Omental fat pad (tissue), 4 donors: ENCODE measurements at places on chromosomes 7 and 10.

GRCh38 chr7:94297397-94297838 is 97.3 kb upstream of the COL1A2 start:
- peak; percentile 29 for DNase-seq

GRCh38 chr7:92061154-92061553 is 73.1 kb downstream of the CYP51A1 start:
- DNase-seq, result no peak

DNA sequence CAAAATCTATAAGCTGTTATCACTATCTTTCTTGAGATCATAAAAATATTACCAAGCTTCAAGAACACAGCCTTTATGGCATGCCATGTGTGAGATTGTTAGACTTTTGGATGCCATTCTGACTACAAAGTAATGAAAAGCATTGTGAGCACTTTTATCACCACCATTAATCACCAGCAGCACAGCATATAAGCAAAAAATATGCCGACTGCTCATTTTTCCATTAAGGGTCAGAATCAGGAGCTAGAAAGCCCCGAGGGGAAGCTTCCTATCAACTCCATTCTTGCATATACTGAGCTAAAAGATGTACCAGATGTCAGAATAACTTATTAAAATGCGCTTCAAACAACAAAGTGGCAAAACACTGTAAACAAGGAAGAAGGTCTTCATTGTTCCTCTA is 114.3 kb downstream of the LMBR1 start:
- no peak for DNase-seq

DNA sequence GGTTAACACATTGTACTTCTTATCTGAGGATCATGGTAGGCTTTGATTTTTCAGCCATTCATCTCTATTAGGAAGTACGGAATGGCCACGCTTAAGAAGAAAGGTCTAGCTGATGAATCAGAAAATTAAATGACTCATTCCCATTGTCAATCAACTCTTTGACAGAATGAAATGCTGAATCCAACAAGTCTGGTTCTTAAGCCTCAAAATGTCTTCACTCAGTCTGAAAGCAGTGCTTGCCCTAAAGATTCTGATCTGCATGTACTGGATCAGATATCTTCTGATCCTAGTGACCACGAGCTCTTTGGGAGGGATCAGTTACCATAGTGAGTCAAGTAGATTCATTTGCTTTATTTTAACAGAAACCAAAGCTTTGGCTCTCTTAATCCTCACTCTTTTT is 5.7 kb upstream of the CELF2 start:
- no peak for DNase-seq
